Cerebellar nuclear complex (tissue), 1 donor: ENCODE measurements at places on chromosomes 5 and 9.

DNA sequence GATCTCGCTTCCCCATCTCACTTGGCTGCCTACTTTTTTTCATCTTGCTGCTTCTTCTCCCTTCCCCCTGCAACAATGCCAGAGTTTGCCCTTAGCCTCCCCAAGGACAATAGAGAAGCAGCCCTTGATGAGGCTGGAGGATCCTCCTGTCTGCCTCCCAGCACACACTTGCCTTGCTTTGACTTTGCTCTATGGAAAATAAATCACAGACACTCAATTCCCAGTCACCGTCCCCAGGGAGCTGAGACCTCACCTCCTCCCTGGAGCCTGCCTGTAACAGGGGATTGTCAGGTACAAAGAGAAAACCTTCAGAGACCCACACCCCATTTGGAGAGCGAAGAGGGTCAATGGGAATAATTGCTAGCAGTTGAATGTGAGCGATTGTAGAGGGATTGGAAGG lies 242.1 kb upstream of the ZNF462 start:
- no peak for DNase-seq

GRCh38 chr5:171801839-171802238 lies 16.2 kb downstream of the SMIM23 start:
- DNase-seq: no peak

GRCh38 chr9:114884787-114885452 lies 45.5 kb downstream of the TNFSF8 start:
- DNase-seq: no peak

- no peak for DNase-seq
Observed at GRCh38 chr9:76109953-76110352, 219.5 kb downstream of the PCSK5 start.

DNA sequence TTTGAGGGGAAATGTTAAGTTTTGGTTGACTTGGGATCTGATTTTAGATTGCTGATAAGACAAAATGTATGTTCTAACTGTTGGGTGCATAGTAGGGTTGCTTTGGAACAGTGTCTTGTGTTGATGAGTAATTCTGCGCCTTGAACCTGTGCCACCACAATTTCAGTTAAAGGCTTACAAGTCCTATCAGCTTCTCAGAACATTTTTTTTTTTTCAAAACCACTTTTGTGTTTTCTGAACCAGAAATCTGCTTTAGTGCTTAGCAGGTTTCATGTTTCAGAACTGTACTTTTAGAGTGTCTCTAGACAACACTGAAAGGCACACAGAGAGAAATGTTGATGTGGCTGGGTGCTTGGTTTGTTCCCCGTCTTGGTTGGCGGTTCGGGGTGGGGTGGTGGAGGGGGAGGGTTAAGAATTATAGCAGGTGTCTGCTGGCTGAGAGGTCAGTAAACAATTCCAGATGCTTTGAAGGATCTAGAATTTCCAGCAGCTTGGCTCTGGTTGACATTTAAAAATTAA lies 84.6 kb downstream of the ANKRD55 start:
- DNase-seq: no peak
